Esophagus muscularis mucosa (tissue), 4 donors: ENCODE measurements at places on chromosomes 2 and 18.

DNA sequence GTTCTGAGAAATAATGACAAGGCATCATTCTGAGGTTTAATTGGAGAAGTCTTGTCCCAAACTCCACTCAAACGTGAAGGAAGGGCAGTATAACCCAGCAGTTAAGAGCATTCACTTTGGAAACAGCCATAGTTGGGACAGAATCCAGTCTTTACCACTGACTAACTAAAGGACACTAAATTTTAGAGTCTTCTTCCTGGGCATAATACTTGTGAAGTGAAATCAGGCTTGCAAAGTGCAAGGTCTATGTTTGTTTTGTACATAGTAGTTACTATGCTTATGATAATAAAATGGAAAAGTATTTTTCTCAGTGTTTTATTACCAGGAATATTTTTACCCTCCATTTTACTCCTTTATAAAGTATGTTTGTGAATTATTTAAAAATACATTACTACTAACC lies 748.2 kb upstream of the ID2 start:
- DNase-seq, result no peak

- DNase-seq, result no peak
Observed at GRCh38 chr2:73112026-73112912, 479 bp downstream of the RAB11FIP5 start.

DNA sequence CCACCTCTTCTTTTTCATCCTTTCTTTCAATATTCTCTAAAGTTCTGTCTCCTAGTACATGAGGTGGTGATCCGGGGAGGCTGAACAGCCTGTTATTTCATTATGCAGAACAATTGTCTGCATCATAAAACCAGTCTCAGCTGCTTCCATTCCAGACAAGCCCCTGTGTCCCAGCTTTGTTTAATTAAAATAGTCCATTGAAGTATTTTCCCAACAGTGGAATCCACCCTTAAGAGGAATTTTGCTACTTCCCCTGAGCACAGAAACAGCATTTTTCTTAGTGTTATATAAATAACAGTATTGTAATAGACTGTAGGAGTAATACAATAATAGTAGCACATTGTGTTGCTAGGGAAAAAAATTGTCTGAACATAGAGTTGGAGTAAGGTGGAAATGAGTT lies 395.4 kb upstream of the TCF4 start:
- no peak for DNase-seq

- no peak for DNase-seq
Observed at GRCh38 chr2:72082021-72082601, 65.6 kb downstream of the CYP26B1 start.

DNA sequence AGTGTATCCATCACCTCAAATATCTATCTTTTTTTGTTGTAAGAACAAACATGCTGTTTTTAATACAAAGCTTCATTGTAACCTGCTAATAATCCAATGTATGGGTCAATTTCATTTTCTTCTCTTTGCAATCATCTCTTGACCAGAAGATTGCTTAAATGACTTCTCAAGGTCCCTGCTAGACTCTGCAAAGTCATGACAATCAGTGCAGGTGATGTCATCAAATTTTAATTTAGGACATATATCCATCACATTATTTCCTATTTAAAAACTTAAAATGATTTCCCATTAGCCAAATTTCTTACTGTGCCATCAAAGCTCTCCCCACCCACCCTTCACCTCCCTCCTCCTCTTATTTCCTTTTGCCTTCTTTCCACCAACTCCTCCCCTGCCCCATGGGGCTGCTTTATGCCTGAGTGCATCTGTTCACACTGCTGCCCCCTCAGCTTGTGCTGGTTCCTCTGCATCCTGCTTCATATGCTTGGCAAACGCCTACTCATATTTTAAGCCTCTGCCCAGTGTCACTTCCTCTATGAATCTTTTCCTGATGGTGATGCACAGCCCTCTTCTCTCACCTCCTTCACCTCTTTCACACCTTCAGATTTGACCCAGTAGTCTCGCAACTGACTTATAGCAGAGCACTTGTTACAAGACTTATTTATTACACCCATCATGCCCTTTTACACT lies 20.3 kb downstream of the PLEK start:
- no peak for DNase-seq

GRCh38 chr2:109396202-109397180 lies 217.3 kb downstream of the SEPTIN10 start:
- no peak for DNase-seq

- DNase-seq, result peak; percentile 79
Observed at GRCh38 chr2:112897624-112897978, 13.4 kb upstream of the IL37 start.

GRCh38 chr18:48927286-48928080 lies 23.3 kb downstream of the SMAD7 start:
- no peak for DNase-seq

DNA sequence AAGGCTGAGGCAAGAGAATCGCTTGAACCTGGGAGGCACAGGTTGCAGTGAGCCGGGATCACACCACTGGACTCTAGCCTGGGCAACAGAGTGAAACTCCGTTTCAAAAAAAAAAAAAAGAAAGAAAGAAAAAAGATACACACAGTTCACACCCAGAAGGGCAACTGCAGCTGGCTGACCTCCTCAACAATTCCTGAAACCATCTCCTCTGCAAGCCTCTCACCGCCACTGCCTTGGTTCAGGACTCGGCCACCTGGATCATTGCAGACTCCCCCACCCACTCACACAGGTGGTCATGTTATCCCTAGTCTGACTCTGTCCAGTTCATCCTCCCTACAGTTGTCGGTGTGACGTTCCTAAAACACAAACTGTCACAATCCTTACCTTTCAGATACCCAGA lies 2.2 kb downstream of the CYS1 start:
- DNase-seq, result no peak
